ENCODE measurements at places on chromosomes 3 and 15.

GRCh38 chr3:127667119-127667681 is 5.6 kb upstream of the ABTB1 start:
- no peak for DNase-seq
- H3K27me3 ChIP-seq, result no peaks in the 10 kb centered on the region
- no peak overlapping the region for H3K4me3 ChIP-seq
- H3K27ac ChIP-seq, result no peak overlapping the region

DNA sequence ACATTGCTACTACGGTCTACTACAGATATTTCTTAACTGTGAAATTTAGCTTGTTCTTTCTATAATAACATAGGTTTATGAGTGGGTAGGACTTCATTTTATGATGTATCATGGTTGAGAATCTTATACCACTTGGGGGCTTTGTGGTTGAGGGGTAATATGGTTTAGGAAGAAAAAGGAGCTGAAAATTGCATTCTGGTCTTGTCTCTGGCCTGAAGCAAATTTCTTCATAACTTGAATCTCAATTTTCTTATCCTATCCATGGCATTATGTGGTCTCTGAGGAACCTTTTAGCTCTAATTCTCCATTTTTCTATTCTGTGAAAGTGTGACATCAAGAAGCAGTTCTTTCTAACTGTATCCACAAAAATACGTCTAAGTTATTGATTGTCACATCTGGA is 341.0 kb downstream of the SOX2 start:
- H3K27me3 ChIP-seq, result no peaks in the 10 kb centered on the region
- no peak for DNase-seq
- H3K27ac ChIP-seq, result no peak overlapping the region
- no peak overlapping the region for H3K4me3 ChIP-seq
- H3K4me1 ChIP-seq, result no peaks in the 10 kb centered on the region

GRCh38 chr3:57031631-57032541 is 28.6 kb upstream of the SPATA12 start:
- no peaks in the 10 kb centered on the region for H3K27me3 ChIP-seq
- H3K4me1 ChIP-seq, result no peaks in the 10 kb centered on the region
- no peak overlapping the region for H3K4me3 ChIP-seq
- no peak overlapping the region for H3K27ac ChIP-seq
- no peak for DNase-seq

DNA sequence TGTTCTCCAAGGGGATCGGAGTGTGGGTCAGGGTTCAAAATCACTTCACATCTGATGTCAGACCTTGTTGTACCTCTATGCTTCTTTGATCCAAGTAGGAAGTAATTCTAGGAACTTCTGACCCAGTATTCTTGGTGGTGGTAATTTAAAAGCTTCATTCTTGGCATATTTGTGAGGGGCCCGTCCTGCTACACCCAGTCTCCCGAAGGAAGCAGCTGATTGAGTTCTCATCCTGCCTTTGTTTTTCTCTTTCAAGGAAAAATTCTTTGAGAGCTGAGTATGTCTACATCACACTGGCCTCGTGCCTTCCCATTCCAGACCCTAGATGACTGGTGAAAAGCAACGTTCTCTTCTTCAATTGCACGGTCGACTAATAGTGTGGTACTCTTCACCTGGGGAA is 234.4 kb upstream of the TPRG1 start:
- H3K36me3 ChIP-seq, result no peaks in the 10 kb centered on the region
- no peak overlapping the region for H3K4me3 ChIP-seq
- H3K27ac ChIP-seq, result no peak overlapping the region
- no peaks in the 10 kb centered on the region for H3K4me1 ChIP-seq

DNA sequence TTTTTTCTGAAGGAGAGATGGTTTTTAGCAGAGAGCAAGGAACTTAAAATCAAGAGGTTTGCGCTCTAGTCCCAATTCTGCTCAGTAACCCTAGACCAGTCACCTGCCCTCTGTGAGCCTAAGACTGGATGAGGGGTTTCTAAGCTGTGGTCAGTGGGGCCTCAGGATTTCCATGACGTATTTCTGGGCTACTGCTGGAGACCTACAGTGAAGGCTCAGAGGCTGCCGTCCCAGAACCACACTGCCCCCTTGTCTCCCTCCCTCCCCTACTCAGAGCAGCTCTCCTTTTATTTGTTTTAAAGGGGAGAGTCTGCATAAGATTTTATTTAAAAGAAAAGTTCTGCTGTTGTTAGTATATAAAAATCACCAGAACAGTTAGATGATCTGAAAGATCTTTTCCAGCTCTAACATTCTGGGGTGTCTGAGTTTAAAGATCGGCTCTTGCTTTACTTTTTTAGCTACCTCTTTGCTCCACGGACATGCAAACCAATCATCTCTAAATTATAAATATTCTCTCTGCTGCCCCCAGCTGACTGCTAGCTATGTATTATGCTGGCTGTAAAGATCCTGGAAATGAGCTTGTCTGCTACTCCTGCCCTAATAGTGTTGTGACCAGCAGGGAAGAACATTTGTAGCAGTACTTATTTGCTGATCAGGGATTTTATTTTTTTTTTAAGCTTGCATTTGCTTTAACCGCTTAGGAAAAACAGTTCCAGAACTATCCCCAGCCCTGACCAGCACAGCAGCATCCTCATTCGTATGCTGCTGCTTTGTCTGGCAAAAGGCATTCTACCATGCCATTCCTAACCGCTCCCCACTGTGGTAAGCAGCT is 28.6 kb upstream of the NDUFB4 start:
- H3K27ac ChIP-seq, result no peak overlapping the region
- no peak overlapping the region for H3K4me3 ChIP-seq
- no peaks in the 10 kb centered on the region for H3K27me3 ChIP-seq
- H3K4me1 ChIP-seq, result peaks cover 13% of the 10 kb centered on the region

- peaks cover 9% of the 10 kb centered on the region for H3K4me1 ChIP-seq
- H3K27ac ChIP-seq, result peak overlapping the region; percentile 8
- DNase-seq, result no peak
- H3K4me3 ChIP-seq, result no peak overlapping the region
- H3K36me3 ChIP-seq, result no peaks in the 10 kb centered on the region
Measured at GRCh38 chr15:63231706-63232105, 42.3 kb downstream of the RAB8B start.

- no peaks in the 10 kb centered on the region for H3K4me1 ChIP-seq
- H3K27ac ChIP-seq, result no peak overlapping the region
- no peak for DNase-seq
- no peak overlapping the region for H3K4me3 ChIP-seq
Measured at GRCh38 chr3:33980252-33980651, 181.8 kb downstream of the PDCD6IP start.

- H3K36me3 ChIP-seq, result no peaks in the 10 kb centered on the region
- no peak overlapping the region for H3K4me3 ChIP-seq
- H3K27ac ChIP-seq, result no peak overlapping the region
- H3K4me1 ChIP-seq, result peaks cover 3% of the 10 kb centered on the region
- H3K27me3 ChIP-seq, result no peaks in the 10 kb centered on the region
Measured at GRCh38 chr15:77251662-77252061, 168.2 kb downstream of the PEAK1 start.

DNA sequence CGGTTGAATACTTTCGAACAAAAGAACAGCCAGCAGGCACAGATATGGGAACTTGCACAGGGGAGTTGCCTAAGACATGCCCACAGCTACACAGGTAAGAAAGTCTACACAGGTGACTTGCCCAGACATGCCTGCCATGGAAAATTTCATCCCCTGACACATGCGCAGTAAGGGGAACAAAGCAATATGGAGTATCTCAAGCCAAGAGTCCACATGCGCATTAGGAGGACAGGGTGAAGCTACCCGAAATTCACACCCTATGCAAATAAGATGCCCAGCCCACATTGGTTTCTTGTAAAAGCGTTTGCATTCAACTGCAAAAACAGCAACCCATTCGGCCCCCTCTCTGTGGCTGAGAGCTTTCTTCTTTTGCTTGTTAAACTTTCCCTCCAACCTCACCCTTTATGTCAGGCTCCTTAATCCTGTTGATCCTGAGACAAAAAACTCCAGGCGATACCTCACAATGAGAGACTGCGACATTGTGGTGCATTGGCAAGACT is 49.3 kb upstream of the TRPM1 start:
- DNase-seq, result peak; percentile 76
- no peak overlapping the region for H3K4me3 ChIP-seq
- no peaks in the 10 kb centered on the region for H3K27me3 ChIP-seq
- H3K36me3 ChIP-seq, result no peaks in the 10 kb centered on the region
- H3K27ac ChIP-seq, result peak overlapping the region; percentile 39
- peaks cover 15% of the 10 kb centered on the region for H3K4me1 ChIP-seq

GRCh38 chr3:159448902-159449301 is 539.7 kb upstream of the IL12A start:
- peaks cover 1% of the 10 kb centered on the region for H3K27me3 ChIP-seq
- H3K4me3 ChIP-seq, result no peak overlapping the region
- no peaks in the 10 kb centered on the region for H3K36me3 ChIP-seq

DNA sequence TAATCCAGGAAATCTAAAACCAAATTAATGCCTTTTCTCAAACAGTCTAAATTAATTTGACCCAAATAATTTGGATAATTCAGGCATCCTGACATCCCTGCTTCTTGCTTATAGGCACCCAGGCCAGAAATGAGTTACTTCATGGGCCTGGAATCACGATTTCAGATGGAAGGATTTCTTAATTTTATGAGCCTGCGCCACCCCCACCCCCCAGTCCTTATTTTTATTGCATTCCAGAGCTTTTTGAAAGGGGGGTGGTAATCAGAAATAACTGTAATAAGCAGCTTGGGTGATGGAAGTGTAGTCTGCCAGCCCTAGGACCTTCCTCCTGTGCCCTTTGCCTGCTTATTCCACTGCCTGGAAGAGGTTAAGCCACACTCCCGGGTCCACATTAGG is 1.3 kb downstream of the AP2M1 start:
- no peaks in the 10 kb centered on the region for H3K27me3 ChIP-seq
- no peak for DNase-seq
- peaks cover 64% of the 10 kb centered on the region for H3K36me3 ChIP-seq
- H3K27ac ChIP-seq, result peak overlapping the region; percentile 88

- no peak overlapping the region for H3K27ac ChIP-seq
- H3K4me1 ChIP-seq, result no peaks in the 10 kb centered on the region
- no peaks in the 10 kb centered on the region for H3K27me3 ChIP-seq
- H3K36me3 ChIP-seq, result peaks cover 64% of the 10 kb centered on the region
Measured at GRCh38 chr3:48268381-48268935, 27.6 kb downstream of the ZNF589 start.

- H3K36me3 ChIP-seq, result peaks cover 12% of the 10 kb centered on the region
- peaks cover 8% of the 10 kb centered on the region for H3K4me1 ChIP-seq
- H3K4me3 ChIP-seq, result no peak overlapping the region
- H3K27ac ChIP-seq, result no peak overlapping the region
- no peaks in the 10 kb centered on the region for H3K27me3 ChIP-seq
Measured at GRCh38 chr15:85142312-85142711, 160.7 kb downstream of the PDE8A start.

- no peak overlapping the region for H3K4me3 ChIP-seq
- H3K4me1 ChIP-seq, result no peaks in the 10 kb centered on the region
- H3K36me3 ChIP-seq, result no peaks in the 10 kb centered on the region
- H3K27ac ChIP-seq, result no peak overlapping the region
- no peak for DNase-seq
Measured at GRCh38 chr3:44910693-44911092, 36.3 kb downstream of the TGM4 start.

DNA sequence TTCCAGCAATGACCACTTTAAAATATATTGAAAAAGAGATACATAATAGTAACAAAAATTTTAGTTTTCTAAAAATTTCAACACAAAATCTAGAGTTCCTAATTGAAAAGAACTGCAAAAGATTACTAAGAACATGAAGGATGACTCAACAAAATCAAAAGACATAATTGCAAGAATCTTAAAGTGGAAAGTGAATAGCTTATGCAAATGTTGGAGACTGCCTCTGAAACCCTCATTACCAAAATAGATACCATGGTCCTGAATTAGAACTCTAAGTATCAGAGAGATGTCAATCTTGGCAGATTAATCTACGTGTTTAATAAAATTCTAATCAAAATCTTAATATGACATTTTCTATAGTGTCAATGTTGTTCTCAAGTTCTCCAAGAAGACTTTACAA is 60.7 kb upstream of the SGO1 start:
- no peaks in the 10 kb centered on the region for H3K27me3 ChIP-seq
- no peak overlapping the region for H3K4me3 ChIP-seq

GRCh38 chr3:165210132-165210531 is 13.9 kb upstream of the SLITRK3 start:
- no peak for DNase-seq
- H3K36me3 ChIP-seq, result no peaks in the 10 kb centered on the region
- peaks cover 5% of the 10 kb centered on the region for H3K4me1 ChIP-seq
- no peak overlapping the region for H3K4me3 ChIP-seq
- H3K27ac ChIP-seq, result no peak overlapping the region
- peaks cover 10% of the 10 kb centered on the region for H3K27me3 ChIP-seq

GRCh38 chr15:71567173-71567572 is 243.2 kb upstream of the NR2E3 start:
- H3K4me1 ChIP-seq, result no peaks in the 10 kb centered on the region
- no peak overlapping the region for H3K27ac ChIP-seq
- H3K27me3 ChIP-seq, result no peaks in the 10 kb centered on the region
- no peak for DNase-seq
- no peaks in the 10 kb centered on the region for H3K36me3 ChIP-seq

GRCh38 chr3:171285287-171285686 is 174.9 kb downstream of the TNIK start:
- H3K27me3 ChIP-seq, result no peaks in the 10 kb centered on the region
- no peaks in the 10 kb centered on the region for H3K4me1 ChIP-seq
- no peak for DNase-seq

GRCh38 chr3:158711886-158712285 is 20.4 kb downstream of the RARRES1 start:
- no peaks in the 10 kb centered on the region for H3K27me3 ChIP-seq
- DNase-seq, result no peak
- H3K4me1 ChIP-seq, result peaks cover 5% of the 10 kb centered on the region
- no peak overlapping the region for H3K27ac ChIP-seq
- peaks cover 43% of the 10 kb centered on the region for H3K36me3 ChIP-seq

DNA sequence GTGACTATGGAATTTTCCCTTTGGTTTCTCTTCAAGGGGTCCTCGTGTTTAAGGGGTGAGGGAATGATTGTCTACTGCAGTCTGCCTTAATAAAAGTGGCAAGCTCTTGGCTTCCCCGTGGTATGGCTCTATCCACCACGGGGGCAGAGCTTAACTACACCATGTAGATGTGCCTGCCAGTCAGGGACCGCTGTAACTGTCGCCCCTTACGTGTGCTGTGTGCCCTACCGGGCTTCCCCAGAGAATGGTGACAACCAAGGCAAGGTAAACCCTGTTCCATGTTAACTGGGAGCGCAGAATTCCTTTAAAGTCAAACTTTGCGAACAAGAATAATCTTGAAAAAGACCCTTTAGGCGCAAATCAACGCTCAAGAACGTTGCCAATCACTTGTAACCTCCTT is 966 bp upstream of the C3orf80 start:
- no peak overlapping the region for H3K4me3 ChIP-seq
- peaks cover 39% of the 10 kb centered on the region for H3K27me3 ChIP-seq
- no peaks in the 10 kb centered on the region for H3K36me3 ChIP-seq
- peak; percentile 11 for DNase-seq

Measured in neuronal stem cell (in vitro differentiated cells).